CD8-positive, alpha-beta T cell (primary cell): ENCODE measurements at places on chromosomes 13 and 19.

GRCh38 chr19:633786-634639, 676 bp upstream of the POLRMT start:
- DNase-seq = no peak

GRCh38 chr13:48731957-48732569, 78.3 kb downstream of the CYSLTR2 start:
- peak; percentile 61 for DNase-seq

- DNase-seq = no peak
Measured at GRCh38 chr13:77915686-77916085, 2.9 kb downstream of the EDNRB start.

- DNase-seq = no peak
Measured at GRCh38 chr13:99144306-99144705, 56.3 kb upstream of the UBAC2 start.

DNA sequence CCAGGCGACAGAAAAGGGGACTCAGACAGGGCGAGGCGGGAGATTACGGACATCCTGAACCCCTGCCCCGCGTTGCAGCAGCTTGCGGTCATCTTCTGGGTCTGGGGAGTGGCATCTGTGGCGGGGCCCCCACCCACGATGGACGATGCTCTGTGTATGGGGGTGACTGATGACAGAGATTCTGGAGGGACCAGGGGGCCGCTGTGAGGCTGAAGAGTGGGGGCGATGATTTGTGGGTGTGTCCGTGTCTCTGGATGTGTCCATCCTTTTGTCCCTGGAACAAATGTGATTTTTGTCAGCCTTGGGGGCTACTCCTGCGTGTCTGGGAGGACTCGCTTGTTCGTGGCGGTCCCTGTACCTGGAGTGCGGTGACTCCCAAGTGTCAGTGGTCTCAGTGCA, 17.7 kb downstream of the ZNF77 start:
- DNase-seq = no peak

- DNase-seq = no peak
Measured at GRCh38 chr13:49315756-49316482, 68.2 kb downstream of the CDADC1 start.

DNA sequence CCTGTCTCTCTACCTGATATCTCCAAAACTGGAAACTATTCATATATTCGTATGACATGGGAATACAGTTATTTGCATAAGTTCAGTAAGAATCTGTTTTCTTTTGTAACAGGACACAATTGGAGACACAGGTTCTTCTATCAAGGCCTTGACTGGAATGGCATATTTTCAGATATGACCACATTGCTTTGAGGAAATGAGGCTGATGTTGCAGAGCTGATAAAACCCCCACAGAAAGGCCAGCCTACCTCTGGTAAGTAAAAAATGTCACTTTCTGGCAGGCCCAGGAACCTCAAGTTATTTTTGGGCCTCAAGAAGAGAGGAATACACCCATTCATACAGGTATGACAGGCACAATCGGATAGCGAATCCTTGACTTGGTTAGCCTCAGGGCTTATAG, 29.5 kb upstream of the KBTBD6 start:
- DNase-seq = no peak

GRCh38 chr13:40406405-40407120, 259.9 kb downstream of the FOXO1 start:
- no peak for DNase-seq

GRCh38 chr13:93227280-93227877, 772 bp downstream of the GPC6 start:
- DNase-seq = no peak

DNA sequence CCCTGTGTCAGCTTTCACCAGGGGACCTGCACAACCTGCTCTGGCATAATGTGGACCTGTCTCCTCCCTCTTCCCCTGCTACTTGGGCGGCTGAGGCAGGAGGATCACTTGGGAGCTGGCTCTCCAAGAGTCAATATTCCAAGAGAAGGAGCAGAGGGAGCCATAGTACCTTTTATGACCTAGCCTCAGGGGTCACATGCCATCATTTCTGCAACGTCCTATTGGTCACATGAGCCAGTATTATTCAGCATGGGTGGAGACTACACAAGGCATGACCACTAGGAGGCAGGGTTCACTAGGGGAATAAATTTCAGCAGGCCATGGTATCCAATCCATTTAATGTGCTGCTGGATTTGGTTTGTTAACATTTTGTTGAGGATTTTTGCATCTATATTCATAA, 12.0 kb upstream of the SHFL start:
- peak; percentile 83 for DNase-seq

DNA sequence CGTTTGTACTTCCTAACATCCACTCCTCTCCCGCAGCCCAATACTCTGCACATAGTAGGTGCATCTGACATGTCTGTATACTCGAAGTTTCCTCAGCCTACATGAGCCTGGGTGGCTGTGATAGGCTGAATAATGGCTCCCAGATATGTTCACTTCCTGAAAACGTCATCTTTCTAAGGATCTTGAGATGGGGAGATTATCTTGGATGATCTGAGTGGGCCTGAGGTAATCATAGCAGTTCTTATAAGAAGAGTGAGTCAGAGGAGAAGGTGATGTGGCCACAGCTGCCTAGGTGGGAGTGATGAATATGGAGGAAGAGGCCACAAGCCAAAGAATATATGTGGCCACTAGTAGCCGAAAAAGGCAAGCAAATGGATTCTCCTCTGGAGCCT, 84.2 kb downstream of the AKAP11 start:
- DNase-seq = no peak

DNA sequence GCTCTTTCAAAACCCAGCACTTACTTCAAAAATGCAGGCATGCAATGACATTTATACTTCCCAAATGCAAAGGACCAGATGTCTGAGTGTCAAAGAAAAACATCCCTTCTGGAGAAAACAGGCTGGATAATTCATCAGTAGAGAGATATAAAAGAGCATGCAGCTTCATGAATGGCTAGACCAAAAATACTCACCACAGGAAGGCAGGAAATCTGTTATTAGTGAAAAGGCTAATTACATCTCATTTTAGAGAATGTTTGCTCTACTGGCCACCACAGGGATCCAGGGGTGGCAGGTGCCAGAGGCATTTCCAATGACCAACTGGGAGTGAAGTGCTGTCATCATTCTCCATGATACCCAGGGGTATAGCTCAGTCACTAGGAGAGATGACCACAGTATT, 106.5 kb downstream of the LHFPL6 start:
- DNase-seq = no peak

GRCh38 chr19:8337728-8338127, 5.3 kb downstream of the KANK3 start:
- no peak for DNase-seq

- DNase-seq = no peak
Measured at GRCh38 chr13:59000770-59001169, 1163.0 kb downstream of the DIAPH3 start.

DNA sequence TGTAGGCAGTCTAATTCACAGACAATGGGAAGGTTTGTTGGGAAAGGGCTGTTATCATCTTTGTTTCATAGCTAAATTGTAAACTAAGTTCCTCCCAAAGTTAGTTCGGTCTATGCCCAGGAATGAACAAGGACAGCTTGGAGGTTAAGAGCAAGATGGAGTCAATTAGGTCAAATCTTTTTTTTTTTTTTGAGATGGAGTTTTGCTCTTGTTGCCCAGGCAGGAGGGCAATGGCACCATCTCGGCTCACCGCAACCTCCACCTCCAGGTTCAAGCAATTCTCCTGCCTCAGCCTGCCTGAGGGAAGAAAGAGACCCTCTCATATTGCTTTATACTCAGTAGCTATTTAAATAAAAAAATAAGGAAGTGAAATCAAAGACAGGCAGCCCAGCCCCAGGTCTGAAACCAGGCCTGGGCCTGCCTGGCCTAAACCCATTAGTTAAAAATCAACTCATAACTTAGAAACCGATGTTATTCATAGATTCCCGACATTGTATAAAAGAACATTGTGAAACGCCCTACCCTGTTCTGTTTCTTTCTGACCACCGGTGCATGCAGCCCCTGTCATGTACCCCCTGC, 297.4 kb upstream of the SGCG start:
- no peak for DNase-seq

GRCh38 chr13:32752997-32753606, 166.8 kb downstream of the PDS5B start:
- no peak for DNase-seq

GRCh38 chr19:5340637-5341447, at the start of gene PTPRS:
Gene PTPRS, minus strand, starts transcription at chr19:5340812. Its CDS starts 54,672 bp downstream, at chr19:5286140.
- DNase-seq = peak; percentile 45

DNA sequence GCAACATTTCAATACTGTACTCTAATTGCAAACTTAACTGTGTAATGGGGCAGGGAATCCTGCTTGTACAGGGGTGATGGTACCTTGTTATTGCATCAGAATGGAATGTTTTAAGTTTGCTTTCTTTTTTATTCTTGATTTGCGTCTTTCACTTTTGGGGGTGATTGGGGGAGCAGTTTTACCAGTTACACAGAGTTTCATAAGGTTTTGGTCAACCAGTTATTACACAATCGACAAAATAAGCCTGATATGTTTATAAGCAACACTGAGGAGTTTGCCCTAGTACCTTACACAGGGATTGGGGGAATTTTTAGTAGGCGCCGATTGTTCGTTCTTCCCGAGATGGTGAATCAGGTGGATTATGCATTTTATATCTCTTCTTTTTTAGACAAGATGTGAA, 2.7 kb downstream of the KLF5 start:
- no peak for DNase-seq

DNA sequence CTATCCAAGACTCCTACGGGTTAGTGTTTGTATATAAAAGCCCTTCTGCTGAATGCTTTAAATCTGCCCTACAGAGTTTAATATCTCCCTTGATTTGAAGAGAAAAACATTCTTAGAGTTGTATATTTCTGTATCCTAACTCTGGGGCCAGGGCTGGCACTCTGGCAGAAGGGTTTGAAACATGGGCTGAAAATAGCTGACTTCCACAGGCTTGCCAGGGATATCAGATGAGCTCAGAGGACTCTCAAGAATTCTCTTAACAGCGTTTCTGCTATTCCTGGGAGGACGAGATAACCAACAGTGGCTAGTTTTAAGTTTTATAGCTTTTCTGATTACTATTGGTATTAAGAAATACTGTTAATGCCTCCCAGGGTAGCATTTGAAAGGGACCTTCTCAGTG, 127.5 kb downstream of the LIG4 start:
- no peak for DNase-seq

DNA sequence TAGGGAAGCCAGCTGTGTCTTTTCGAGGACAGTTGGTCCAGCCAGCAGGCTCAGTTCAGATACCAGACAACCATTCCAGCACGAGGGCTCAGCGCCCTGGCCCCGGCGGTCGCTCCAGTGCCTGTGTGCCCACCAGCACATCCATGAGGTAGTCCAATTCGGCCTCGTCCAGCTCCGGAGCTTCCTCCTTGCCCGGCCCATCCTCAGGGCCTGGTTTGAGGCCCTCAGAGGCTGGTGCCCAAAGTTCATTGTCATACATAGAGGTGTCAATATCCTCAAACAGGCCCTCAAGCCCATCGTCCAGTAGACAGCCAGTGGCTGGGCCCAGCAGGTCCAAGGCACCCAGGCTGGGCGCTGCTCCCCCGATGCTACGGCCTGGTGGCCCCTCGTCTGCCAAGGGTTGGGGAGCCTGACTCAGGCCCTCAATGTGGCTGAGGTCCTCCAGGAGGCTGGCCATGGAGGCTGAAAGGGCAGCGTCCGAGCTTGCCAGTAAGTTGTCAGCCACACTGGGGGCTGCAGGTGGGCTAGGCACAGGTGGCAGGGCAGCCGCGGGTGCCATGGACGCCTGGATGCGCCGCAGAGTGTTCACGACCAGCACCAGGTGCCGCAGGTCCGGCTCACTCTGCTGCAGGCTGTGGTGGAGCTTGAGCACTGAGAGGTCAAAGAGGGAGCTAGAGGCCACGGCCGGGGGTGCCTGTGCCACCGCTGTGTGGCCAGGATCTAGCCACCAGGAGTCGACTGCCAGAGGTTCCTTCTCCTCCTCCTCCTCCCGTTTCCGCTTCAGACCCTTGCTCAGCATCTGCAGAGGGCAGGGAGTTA, 2.8 kb downstream of the SERTAD1 start:
- DNase-seq = no peak

DNA sequence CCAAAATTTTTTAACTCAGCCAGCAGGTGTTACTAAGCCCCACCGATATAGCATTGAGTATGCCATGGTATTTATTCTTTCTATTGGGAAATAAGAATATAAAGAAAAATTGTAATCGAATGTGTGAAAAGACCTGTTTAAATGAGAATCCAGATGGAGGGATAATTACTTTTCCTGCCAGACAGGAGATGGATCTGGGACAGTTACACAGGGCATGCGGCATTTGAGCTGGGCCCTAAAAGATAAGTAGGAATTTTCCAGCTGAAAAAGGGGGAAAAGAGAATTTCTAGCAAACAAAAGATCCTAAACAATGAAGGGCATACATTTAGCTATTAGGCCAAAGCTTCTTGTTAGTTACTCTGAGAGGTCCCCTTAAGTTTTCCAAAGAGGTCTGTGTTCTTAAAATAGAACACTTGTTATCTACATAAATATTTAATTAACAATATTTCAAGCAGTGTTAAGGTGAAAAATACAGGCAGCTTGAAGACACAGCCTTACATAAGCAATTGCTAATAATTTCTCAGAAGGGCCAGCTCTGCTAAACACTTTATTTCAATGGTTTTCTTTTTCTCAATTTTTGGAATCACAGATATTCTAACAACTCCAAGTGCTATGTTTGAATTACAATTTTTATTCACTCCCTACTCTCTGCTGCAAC, 63.7 kb downstream of the TBC1D4 start:
- no peak for DNase-seq

DNA sequence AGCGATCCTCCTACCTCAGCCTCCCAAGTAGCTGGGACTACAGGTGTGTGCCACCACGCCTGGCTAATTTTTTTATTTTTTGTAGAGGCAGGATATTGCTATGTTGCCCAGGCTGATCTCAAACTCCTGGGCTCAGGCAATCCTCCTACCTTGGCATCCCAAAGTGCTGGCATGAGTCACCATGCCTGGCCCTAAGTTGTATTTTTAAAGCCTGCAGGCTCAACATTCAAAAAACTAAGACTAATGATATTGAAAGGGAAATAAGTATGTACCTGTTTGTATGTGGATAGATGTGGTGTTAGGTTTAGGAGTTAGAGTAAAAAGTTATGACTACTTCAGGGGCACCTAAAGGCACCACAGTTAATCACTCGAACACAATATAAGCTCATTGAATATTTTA, 5.4 kb upstream of the IPO5 start:
- no peak for DNase-seq

GRCh38 chr19:13958043-13958442, 5.7 kb downstream of the DCAF15 start:
- DNase-seq = no peak

- DNase-seq = no peak
Measured at GRCh38 chr13:39685652-39686051, 30.2 kb downstream of the COG6 start.

- DNase-seq = no peak
Measured at GRCh38 chr13:53311561-53311960, 282.9 kb downstream of the OLFM4 start.

DNA sequence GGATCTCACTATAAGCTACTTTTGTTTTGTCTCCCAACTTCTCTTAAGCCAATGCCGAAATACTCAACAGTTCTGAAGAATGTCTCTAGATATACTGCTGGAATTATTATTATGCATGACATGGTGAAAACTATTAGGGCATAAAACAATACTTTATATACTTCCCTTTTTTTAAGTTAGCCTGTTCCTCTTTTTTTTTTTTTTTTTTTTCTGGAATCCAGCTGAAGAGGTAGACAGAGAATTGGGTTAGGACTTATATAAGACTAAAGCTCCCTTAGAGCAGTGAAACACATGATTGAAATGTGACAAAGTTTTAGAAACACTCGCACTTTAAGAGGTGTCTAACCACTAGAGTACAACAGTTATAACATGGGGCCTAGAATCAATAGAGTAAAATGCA, 850.9 kb upstream of the PCDH9 start:
- DNase-seq = no peak
